ENCODE measurements at places on chromosomes 5 and 9. TPM values are rescaled to one million over a fixed set of nuclear protein-coding genes. Genes with fewer than 3 reads are reported as not detected.

DNA sequence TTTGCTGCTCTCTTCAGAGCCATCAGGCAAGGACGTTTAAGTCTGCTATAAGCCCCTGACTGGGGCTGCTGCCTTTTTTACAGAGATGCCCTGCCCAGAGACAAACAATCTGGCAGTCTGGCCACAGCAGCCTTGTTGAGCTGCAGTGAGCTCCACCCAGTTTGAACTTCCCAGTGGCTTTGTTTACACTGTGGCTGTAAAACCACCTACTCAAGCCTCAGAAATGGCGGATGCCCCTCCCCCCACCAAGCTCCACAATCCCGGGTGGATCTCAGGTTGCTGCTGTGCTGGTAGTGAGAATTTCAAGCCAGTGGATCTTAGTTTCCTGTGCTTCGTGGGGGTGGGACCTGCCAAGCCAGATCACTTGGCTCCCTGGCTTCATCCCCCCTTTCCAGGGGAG lies 59.7 kb upstream of the SNCAIP start:
- no peak for DNase-seq

Gene LCN2
- total RNA-seq, result not detected

GRCh38 chr9:95463148-95464060 lies 53.4 kb downstream of the PTCH1 start:
- DNase-seq, result no peak

Gene PFN3
- total RNA-seq, result not detected

- DNase-seq, result no peak
Measured at GRCh38 chr9:84827216-84827765, 157.8 kb downstream of the NTRK2 start.

GRCh38 chr5:51652980-51653379 lies 269.7 kb downstream of the ISL1 start:
- no peak for DNase-seq

DNA sequence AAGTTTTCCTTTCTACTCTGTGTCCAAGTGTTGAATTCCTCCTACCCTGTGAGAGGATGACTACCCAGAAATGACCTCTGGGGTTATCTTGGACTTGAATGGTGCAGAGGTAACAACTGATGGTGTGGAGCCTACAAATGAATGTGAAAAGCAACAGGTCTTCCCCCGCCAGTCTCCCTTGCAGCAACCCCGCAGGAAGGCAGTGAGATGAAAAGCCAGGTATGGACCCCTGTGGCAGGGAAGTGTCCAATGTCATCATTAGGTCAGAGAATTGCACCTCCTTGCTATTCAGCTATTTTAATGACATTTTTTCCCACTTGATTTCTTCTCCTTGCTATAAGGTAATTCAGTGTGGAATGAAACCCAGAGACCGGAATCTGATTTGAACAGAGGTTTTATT lies 58.5 kb downstream of the MAT2B start:
- DNase-seq, result no peak

GRCh38 chr5:60529001-60529400 lies 171.0 kb downstream of the DEPDC1B start:
- DNase-seq, result no peak

DNA sequence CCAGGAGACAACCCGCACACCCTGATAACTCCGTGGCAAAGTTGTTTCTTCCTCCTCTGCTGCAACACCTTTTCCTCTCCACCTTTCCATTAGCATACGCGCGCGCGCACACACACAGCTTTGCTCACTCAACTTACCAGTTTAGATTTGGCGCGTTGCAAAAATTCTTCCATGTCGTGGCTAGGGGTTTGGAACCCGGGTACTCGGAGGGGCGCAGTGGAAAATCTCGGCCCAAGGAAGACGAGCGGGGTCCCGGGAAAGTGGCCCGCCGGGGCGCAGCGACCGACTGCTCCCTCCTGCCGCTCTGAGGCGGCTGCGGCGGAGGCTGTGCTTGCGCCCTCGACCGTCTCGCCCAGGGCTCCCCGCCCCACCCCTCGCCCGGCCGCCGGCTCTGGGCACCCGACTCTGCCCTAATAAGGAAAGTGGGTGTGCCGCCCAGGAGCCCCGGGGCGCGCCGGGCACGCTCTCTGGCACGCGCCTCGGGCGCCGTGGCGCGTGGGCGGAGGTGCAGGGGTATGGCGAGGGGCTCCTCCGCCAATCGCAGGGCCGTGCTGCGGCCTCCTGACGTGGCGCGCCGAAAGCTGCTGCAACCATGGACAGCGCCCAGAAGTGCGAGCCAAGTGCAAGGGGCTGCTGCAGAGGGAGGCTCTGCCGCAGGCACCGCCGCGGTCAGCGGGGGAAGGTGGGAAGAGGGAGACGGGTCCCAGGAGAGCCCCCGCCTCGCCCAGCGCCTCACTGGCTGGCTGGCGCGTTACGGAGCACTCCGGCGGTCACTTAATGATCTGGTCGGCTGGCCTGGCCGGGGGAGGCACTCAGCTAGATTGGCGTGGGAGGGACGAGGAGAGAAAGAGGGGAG lies at the start of gene PRUNE2:
PRUNE2 (minus strand) TSS at position 324 of the 856 bp plus-strand sequence; CDS start at position 173, 151 bp downstream.
- no peak for DNase-seq

Gene LCN6
- total RNA-seq, result not detected

Gene COL15A1
- total RNA-seq, result not detected

DNA sequence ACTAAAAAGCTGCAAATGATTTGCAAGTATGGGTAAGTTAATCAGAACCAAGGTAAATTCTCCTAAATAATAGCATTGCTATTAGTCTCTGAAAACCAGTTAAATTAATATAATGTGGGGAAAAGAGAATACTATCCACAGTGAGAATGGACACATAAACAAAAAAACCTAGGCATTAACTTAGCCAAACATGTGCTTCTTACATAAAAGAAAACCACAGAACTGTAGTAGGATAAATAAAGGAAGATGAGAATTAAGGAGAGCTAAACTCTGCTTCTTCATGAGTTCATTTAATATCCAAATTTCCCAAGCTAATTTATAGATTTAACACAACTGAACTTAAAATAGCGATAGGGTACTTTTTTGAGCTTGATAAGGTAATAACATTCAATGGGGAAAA lies 31.8 kb downstream of the ABCA1 start:
- no peak for DNase-seq

DNA sequence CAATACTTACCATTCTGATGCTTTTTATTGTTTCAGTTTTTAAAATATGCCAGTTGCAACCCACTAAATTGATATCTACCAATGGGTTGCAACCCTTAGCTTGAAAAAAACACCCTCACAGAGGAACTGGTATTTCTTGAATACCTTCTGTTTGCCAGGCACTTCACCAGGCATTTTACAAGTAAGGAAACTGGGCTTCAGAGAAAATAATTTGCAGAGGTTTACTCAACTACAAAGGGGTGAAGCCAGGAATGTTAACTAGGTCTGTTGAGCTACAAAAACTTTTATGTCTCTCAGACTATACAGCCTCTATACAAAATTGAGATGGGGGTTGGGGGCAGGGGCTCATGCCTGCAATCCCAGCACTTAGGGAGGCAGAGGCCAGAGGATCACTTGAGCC lies 65.0 kb downstream of the STX17 start:
- no peak for DNase-seq

GRCh38 chr5:177349762-177350161 lies 1.7 kb downstream of the LMAN2 start:
- DNase-seq, result no peak

Gene ZNF454
- total RNA-seq, result 0.33 TPM

Gene PDZD2
- total RNA-seq, result 1.4 TPM

- DNase-seq, result no peak
Measured at GRCh38 chr5:36607838-36608783, 1.7 kb downstream of the SLC1A3 start.

DNA sequence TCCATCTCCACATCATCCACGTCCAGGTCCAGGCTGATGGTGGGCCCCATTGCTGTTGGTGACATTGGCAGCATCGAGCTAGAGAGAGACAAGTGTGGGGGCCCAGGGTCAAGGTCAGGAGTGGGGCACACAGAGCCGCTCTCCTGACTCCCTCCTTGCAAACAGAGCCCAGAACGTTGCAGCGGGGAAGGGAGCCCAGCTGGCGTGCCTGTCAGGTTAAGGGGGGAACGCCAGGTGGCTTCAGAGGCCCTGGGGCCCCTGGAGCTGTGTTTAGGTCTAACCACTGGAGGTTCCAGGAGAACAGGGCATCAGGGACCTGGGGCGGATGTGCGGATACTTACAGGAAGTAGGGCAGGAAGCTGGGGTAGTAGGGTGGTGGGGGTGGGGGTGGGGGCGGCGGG lies 7.5 kb downstream of the RNF44 start:
- DNase-seq, result peak; percentile 53

Gene PCDHGC5
- total RNA-seq, result not detected

GRCh38 chr9:25964239-25964638 lies 286.0 kb upstream of the TUSC1 start:
- no peak for DNase-seq

- no peak for DNase-seq
Measured at GRCh38 chr5:125049721-125050702, 303.6 kb upstream of the ZNF608 start.

Gene DNM1
- 1.1 TPM for total RNA-seq

- no peak for DNase-seq
Measured at GRCh38 chr5:10454591-10455276, 13.1 kb downstream of the ROPN1L start.

DNA sequence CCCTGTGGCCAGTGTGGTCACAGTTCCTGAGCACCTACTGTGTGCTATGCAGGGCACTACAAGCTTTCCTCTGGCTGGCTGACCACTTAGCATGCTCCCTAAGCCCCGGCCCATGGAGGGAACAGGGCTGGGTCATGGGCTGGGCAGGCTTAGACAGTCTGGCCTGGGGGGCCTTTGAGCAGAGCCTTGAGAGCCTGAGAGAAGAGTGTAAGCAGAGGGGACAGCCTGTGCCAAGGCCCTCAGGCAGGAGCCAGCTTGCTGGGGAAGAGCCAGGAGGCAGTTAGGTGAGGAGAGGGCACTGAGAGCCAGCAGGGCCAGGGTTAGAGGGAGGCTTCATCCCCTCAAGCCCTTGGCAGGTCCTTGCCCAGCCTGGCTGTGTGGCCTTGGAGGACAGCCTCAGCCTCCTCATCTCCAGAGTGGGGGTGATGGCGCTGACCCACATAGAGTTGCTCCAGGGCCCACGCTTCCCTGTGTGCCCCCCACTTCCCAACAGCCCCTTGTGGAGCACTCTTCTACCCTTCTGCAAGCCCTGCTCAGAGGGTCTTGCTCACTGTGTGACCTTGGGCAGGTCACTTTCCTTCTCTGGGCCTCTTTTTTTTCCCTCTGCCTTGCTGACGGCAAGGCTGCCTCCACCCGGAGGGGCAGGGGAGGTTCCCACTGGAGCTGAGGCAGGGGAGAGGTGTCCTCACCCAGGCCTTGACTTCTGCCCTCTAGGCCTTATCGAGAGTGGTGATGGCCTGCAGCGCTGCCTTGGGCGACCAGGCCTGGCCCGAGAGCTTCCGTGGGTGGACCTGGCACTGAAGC lies 107.1 kb downstream of the PHF2 start:
- no peak for DNase-seq

Gene APBA1
- total RNA-seq, result 1.2 TPM

Gene GABRA1
- not detected for total RNA-seq

DNA sequence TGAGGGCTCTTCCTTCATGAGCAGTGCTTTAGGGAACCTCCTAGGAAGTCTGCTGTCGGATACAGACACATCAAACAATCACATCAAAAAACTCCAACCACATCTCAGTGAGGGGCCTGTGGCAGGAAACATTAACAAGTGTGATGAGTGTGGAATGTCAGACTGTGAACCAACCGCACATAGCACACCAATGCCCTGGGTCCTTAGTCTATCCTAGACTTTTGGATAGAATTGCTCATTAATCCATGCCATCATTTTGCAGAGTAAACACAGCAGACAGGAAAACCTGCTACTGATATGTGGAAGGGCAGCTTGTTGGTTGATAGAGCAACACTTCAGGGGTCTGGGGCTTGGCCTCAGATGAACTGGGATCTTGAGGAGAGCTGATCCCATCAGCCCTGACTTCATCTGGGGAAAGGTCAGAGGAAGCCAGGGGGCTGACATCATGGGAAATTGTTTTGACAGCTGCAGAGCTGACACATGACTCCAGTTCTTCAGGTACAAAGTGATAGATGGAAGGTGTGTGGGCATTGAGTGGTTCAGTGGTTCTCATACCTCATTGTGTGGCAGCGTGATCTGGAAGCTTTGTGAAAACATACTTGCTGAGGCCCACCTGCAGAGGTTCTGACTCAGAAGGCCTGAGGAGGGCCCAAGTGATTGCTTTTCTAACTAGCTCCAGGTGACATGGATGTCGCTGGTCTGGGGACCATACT lies 193.3 kb downstream of the DIRAS2 start:
- DNase-seq, result no peak

- no peak for DNase-seq
Measured at GRCh38 chr9:92709954-92710353, 40.0 kb upstream of the IPPK start.

GRCh38 chr5:10320793-10321192 lies 13.1 kb upstream of the CMBL start:
- no peak for DNase-seq

Gene RELL2
- 22.3 TPM for total RNA-seq

- no peak for DNase-seq
Measured at GRCh38 chr5:34611464-34612415, 44.4 kb upstream of the RAI14 start.

Gene NEUROG1
- not detected for total RNA-seq

Gene PRKAA1
- 109 TPM for total RNA-seq

Gene PCDHA3
- not detected for total RNA-seq

DNA sequence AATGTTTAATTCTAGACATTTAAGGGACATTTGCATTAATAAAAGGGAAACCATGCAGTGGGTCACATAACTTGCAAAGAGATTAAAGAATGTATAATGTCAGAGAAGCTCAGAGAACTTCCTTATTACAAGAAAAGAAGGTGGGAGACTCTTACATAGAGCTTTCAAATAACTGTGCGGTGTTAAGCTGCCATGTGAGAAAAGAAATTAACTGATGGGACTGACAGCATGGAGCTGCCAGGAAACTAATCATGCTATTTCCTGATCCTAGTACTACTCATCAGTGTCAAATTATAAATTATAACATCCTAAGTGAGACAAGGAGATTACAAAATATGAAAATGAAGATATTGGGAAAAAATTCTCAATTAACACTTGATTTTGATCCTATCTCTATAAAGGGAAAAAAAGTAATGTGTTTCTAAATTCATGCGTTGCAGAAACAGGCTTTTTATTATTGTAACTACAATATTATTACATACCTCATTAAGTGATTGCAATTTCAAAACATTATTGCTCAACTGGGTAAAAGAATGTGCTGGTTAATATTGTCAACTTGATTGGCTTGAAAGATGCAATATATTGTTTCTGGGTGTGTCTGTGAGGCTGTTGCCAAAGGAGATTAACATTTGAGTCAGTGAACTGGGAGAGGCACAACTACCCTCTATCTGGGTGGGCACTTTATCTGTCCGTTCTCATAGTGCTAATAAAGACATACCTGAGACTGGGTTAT lies 609.5 kb upstream of the NUDT12 start:
- no peak for DNase-seq

Gene CDC20B
- total RNA-seq, result not detected
